HCT116 (cell line): ENCODE measurements at places on chromosomes 7 and 10. TPM values are rescaled to one million over a fixed set of nuclear protein-coding genes. Genes with fewer than 3 reads are reported as not detected.

GRCh38 chr7:151001546-151001945 is 10.7 kb downstream of the NOS3 start:
- no peak overlapping the region for H3K4me3 ChIP-seq
- H3K27ac ChIP-seq = no peak overlapping the region
- no peaks in the 10 kb centered on the region for H3K4me1 ChIP-seq
- DNase-seq = no peak
- H3K27me3 ChIP-seq = no peaks in the 10 kb centered on the region

Gene PPP1R9A
- 13.5 TPM for total RNA-seq

DNA sequence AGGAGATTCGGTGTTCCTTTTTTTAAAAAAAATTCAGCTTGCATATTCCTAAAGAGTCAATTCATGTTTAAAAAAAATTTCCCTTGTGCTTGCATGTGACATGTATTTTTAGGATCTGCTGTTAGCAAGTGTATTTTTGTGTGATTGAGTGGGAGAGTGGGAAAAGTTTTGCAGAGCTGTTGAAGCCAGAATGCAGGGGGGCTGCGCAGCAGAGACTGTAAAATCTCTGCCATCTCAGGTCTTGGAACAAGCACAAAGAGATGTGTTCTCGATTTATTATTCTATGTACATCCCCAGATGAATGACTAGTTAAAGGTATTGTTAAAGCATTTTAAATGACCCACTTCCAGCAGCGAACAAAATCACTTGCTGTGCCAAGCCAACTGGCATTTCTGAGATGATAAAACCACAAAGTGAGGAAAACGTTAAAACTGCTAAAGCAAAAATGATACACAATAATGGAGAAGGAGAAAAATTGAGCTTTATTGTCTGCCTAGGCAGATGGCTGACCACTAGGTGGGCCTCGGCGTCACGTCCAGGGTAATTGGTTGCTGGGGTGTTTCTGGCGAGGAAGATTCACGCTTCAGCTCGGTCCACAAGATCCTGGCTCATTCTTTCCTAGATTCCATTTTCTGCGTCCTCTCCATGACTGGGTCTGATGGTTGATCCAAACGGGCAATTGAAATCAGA is 67.0 kb upstream of the ATRNL1 start:
- H3K4me1 ChIP-seq = no peaks in the 10 kb centered on the region
- no peaks in the 10 kb centered on the region for H3K27me3 ChIP-seq
- no peak overlapping the region for H3K27ac ChIP-seq
- H3K36me3 ChIP-seq = no peaks in the 10 kb centered on the region

DNA sequence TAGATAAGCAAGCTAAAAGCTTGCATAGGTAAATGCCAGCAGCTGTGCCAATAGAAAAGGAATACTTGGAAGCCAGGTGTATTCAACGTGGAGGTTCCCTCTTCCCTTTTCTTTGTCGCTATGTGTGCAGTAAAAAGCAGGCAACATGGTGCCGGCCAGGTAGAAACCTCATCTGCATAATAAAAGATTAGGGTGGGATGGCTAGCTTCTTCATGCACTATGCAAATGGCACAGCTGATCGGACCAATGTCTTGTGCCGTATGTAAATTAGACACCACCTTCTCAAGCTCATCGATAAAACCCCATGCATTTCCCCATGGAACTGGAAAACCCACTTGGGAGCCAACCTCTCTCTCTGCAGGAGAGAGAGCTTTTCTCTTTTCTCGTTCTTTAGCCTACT is 150.9 kb upstream of the FOXK1 start:
- H3K36me3 ChIP-seq = no peaks in the 10 kb centered on the region
- DNase-seq = no peak
- H3K4me1 ChIP-seq = no peaks in the 10 kb centered on the region
- no peaks in the 10 kb centered on the region for H3K27me3 ChIP-seq

- no peak overlapping the region for H3K27ac ChIP-seq
- H3K27me3 ChIP-seq = no peaks in the 10 kb centered on the region
- H3K4me3 ChIP-seq = no peak overlapping the region
- H3K4me1 ChIP-seq = no peaks in the 10 kb centered on the region
- DNase-seq = no peak
Measured at GRCh38 chr10:75020168-75020567, 91.3 kb upstream of the SAMD8 start.
